ENCODE measurements at places on chromosomes 5 and 9.

DNA sequence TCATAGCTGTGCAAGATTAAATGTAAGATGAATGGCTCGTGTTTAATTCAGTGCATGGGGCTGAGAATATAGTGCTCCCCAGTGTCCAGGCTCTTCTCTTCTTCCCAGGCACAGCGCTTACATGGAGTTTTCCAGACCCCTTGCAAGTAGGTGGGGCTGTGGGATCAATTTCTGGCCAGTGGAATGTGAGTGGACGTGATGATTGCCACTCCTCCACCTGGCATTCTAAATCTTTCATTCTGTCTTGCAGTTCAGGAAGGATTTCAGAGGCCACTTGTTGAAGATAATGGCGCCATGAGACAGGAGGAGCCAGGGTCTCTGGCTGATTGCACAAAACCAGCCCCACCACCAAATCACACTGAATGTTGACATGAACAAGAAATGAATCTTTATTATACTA lies 7.2 kb upstream of the PIP5K1B start:
- no peak for DNase-seq

- DNase-seq: no peak
Measured at GRCh38 chr5:133827011-133827410, 141.4 kb downstream of the C5orf15 start.

DNA sequence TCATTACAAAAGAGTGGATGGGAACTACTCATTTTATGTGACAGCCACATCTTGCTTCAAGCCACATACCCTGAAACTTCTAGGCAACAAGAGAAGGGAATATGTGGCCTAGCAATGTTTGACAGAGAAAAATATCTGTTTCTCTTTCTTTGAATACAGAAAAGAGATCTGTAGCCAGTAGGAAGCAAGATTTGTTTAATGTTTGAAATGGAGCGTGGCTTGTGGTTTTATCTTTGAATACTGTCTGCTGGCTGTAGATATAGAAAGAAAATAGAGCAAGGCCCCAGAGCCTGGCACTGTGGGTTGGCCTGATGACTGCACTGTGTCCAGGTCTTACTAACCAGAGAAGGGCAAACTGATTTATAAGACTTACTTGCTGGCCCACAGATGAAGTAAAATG lies 133.8 kb downstream of the ARHGEF28 start:
- DNase-seq: no peak

GRCh38 chr5:113122053-113122452 lies 145.5 kb downstream of the DCP2 start:
- no peak for DNase-seq

DNA sequence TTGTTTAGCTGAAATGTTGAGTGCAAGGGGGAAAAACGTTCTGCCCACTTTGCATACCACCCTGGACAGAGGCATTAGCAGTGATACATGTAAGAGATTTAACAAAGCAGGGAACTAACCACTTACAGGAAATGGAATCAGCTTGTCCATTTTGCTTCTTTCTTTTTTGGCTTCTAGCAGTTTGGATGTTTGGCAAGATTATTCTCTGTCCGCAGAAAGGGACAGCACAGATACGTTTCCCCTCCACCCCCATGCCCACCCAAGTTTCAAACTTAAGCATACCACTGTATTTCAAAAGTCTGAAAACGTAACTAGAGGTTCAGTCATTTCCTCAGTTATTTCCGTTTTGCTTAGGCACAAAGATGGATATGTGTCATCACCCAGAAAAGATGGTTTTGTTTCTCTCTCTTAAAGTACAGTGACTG lies 118.4 kb downstream of the GDNF start:
- no peak for DNase-seq

- no peak for DNase-seq
Measured at GRCh38 chr5:43043400-43043756, 3.3 kb upstream of the ANXA2R start.

GRCh38 chr9:121189006-121189405 lies 12.7 kb downstream of the RAB14 start:
- no peak for DNase-seq

GRCh38 chr5:132480546-132480892 lies 10.1 kb downstream of the IRF1 start:
- DNase-seq: no peak

- no peak for DNase-seq
Measured at GRCh38 chr5:154406231-154406630, 39.6 kb upstream of the SAP30L start.

GRCh38 chr9:116096046-116096445 lies 57.5 kb upstream of the PAPPA start:
- DNase-seq: no peak

- no peak for DNase-seq
Measured at GRCh38 chr9:5631026-5631425, 2.1 kb downstream of the RIC1 start.

DNA sequence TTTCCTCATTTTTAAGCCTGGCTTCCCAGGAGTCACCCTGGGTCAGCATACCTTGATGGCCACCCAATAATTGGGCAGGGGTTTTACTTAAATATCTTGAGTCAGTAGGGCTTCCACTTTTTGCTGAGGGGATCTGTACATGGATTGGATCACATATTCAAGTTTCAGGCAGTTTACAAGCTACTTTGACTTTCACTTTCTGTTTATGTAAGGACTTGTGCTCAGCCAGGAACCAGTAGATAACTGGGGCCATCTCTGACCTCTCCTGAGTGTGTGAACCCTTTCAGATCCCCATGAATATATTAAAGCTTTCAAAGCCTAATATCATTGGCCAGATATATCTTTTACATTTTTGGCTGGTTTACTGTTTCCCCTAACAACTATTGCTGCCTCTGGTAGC lies 45.1 kb downstream of the SLCO6A1 start:
- DNase-seq: no peak

DNA sequence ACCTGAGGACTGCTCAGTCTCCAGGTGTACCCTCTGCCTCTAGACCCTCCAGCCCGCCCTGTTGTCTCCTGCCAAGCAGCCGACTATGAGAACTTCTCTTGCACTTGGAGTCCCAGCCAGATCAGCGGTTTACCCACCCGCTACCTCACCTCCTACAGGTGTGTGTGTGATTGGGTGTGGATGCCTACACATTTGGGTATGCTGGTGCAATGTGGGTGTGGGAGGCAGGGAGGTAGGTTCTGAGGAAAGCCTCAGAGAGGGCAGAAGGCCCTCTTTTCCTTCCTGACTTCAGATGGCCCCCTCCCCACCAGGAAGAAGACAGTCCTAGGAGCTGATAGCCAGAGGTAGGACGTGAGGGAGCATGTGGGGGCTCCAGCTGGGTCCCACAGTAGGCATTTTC lies 5.0 kb downstream of the IL11RA start:
- no peak for DNase-seq

- DNase-seq: no peak
Measured at GRCh38 chr9:76756941-76757673, 7.1 kb upstream of the PCA3 start.

DNA sequence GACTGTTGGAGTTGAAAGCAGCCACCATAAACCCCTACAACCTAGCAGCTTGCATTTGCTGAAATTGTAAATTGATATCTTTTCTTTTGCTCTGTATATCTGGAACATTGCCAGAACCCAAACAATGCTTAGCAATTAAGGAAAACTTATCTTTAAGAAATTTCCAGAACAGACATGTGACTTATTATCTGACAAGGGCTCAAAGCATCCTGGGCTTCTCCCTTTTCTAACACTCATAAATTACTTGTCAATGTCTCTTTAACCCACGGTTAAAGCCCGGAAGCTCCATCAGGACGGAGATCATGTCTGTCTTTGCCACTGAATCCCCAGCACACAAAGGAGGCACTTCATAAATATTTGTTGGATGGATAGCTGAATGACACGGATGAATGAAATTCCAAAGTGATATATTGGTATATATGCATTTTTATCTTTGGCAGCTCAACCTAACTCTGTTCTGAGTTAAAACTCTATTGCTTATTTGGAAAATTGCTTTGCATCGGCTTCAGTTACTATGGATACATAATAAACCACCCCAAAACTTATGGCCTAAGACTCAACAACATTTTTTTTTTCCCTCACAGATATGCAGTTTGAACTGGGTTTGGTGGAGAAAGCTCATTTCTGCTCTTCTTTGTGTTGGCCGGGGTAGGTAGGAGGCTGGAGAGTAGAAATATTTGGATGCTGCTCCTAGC lies 103.1 kb upstream of the CLINT1 start:
- no peak for DNase-seq

DNA sequence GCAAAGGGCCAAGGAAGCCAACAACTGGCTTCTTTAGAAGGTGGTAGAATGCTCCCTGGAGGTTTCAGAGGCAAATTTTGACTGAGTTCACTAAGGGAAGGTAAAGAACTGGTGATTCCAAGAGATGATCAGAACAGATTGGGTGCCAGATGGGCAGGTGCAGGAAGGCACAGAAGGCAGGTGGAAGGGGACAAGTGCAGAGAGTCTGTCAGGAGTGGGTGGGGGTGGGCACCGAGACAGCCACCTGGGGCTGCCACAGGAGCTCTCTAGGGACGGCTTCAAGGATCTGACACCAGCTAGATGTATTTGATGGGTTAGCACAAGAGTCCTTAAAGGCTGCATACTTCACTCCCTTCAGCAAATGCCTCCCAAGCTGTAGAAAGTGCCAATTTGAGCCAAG lies 207.3 kb downstream of the PTTG1 start:
- no peak for DNase-seq

GRCh38 chr5:112413611-112414010 lies 5.5 kb downstream of the EPB41L4A start:
- no peak for DNase-seq

DNA sequence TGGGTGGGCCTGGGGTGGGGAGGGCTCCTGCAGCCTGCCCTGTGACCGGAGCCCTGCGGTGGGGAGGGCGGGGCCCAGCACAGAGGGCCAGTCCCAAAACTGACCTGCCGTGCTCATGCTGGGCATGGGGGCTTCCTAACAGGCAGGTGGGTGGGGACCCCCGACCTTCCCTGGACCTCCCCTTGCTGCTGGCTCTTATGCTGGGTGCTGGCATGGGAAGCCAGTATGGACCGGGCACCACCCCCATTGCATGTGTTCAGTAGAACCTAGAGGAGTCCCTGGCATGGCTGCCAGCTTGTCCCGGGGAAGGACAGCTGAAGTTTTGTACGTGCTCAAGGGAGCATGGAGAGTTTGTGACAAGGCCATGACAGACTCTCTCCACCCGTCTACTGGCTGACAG lies 37.1 kb downstream of the WNK2 start:
- DNase-seq: no peak

- DNase-seq: no peak
Measured at GRCh38 chr9:121798941-121799340, 147.5 kb downstream of the DAB2IP start.

- no peak for DNase-seq
Measured at GRCh38 chr9:133982971-133983720, 9.0 kb downstream of the VAV2 start.

- DNase-seq: no peak
Measured at GRCh38 chr5:111511174-111511830, 1.0 kb downstream of the STARD4 start.

DNA sequence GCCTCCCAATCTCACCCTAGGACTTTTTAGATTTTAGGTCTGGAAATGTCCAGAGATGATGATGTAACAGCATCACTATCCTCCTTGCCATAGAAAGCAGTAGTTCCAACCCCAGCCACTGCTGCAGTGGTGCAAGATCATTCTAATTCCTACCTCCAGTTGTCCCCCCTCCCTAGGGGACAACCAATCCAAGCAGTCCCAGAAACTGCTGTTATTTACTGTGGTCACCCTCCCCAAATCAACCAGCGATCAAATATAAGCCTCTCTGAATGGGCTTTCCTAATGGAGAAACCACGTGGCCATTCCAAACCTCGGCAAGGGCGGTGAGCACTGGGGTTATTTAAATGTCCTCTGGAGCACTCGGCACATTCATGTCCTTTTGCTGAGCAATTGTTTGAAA lies 159.8 kb downstream of the SLF1 start:
- DNase-seq: no peak

GRCh38 chr5:126794157-126794828 lies 17.4 kb downstream of the LMNB1 start:
- no peak for DNase-seq

DNA sequence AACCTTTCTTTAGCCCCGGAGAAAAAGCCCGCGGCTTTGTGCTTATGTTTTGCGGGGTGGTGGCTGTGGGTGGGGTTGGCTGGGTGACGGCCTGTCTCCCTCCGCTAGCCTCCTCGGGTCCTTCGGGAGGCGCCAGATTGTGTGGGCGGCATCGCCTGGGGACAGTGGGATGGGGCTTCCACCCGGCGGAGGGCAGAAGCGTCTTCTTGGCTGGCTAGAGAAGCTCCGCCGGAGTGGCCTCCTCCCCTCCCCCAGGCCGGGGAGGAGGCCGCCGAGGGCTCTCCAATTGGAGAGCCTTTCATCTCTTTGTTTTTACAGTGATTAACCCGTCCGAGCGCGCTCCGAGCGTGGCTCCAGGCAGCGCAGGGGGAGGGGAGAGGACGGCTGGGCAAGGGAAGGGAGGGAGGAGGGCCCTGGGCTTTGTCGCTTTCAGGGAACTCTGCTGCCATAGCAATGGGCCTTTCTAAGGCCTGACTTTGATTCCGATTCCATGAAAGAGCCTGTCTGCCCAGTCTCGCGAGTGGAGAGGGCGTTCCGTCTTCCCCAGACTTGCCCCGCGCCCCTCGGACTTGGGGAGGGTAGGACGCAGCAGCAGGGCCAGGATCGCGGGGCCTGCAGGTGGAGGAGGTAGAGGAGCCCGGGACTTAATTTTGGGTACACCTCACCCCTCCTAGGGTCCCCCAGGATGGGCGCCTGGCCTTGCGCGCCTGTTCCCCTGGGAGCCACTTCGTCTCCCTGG lies 36.7 kb upstream of the TIFAB start:
- DNase-seq: no peak

DNA sequence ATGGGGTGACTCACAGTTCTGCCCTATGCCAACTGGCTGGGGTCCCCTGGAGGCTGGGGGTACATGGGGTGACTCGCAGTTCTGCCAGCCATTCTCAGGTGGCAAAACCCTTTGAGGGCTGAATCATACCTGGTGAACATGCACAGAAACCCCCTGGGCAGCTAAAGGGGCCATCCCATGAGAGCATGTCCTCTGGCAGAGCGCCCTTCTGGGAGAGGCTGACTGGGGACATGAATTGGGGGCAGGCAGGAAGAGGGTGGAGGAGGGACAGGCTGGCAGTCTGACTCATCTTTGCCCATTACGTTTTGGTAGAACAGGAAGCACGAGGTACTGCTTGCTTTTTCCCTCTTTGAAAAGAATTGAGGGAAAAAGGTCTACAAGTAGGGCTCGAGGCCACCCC lies 16.7 kb downstream of the TRAF1 start:
- DNase-seq: peak; percentile 66

Measured in activated CD8-positive, alpha-beta memory T cell treated with anti-CD3 and anti-CD28 coated beads for 1 hour (primary cell).